ENCODE measurements at places on chromosomes 13 and 19.

DNA sequence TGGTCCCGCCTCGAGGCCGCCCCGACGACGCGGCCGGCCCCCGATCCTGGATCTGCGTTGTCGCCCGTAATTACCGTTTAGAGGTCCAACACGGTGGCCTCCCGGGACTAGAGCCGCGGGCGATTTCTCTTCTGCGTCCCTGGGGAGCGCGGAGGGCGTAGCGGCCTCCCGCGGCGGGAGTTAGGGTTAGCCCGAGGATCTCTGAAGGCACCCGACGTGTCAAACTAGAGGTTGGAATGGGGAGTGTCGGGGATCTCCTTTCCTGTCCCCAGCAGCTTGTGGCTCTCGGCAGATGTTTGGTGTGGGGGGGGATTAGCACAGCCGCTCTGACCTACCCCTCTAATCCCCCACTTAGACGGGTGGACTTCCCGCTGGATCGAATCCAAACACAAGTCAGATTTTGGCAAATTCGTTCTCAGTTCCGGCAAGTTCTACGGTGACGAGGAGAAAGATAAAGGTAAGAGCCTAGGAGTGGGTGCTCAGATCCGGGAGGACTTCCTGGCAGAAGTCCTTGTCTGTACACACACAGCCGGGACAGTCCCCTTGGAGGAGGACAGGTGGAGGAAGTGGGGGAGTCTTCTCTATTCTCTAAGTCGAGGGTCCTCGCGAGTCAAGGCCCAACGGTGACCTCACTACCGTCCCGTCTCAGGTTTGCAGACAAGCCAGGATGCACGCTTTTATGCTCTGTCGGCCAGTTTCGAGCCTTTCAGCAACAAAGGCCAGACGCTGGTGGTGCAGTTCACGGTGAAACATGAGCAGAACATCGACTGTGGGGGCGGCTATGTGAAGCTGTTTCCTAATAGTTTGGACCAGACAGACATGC lies 581 bp downstream of the CALR start:
- no peak for DNase-seq

- DNase-seq: no peak
Observed at GRCh38 chr19:45817725-45818301, 2.7 kb upstream of the RSPH6A start.

DNA sequence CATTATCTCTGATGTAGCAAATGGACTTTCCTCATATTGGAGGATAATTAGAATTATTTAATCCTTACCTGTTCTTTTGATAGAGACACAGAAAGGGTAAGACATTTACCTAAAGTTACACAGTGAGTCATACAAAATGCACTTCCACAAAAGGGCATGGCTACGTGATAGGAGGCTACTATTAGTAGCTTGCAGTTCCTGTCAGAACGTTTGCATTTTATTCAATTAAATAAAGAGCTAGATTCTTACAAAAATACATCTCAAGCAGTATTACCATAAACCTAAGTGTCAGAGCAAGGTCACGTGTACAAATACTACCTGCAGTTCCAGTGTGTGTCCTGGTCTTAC lies 120.6 kb downstream of the ESD start:
- DNase-seq: no peak

GRCh38 chr19:514166-514663 lies 6.9 kb downstream of the TPGS1 start:
- no peak for DNase-seq

DNA sequence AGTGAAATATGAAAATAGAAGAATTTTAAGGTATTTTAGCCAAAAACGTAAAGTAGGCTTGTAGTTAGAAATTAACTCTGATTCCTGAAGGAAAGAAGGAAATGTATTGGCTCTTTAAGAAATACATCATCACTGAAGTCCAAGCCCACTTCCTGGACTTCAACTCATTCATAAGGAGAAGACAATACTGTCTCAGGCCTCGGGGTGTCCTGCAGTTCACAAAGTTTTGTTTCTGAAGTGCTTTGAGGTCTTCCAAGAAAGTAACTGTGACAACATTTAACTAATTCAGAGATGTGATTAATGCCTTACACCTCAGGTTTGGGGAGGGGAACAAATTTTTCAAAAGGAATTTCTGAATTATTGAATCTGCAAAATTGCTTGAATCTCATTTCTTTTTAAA lies 65.8 kb upstream of the STARD13 start:
- DNase-seq: no peak

DNA sequence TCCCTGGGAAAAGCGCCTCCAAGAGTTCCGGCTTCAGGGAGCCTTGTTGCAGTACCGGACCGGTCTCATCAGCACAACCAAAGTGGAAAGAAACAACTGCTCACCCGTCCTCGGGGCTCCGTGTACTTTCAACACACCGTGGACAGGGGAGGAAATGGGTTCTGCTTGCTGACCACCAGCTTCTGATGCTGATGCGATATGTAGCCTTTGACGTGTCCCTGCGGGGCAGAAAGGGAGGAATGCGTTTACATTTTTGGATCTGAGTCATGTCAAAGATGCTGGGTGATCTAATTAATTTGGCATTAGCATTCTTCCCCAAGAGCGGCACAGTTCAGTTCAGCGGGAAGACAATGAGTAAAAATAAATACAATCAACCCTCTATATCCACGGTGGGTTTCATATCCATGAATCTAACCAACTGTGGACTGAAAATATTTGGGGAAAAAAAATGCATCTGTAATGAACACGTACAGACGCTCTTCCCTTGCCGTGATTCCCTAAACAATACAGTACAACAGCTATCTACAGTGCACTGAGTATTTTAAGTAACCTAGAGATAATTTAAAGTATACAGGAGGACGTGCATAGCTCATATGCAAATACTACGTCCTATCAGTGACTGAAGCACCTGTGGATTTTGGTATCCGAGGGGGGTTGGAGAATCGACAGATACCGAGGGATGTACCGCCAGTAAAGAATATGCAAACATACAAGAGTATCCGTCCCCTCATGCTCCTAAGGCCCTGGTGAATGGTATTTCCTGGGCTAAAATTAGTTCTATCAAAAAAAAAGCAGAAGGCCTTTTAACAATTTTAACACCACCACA lies 19.8 kb downstream of the PROZ start:
- no peak for DNase-seq

- DNase-seq: no peak
Observed at GRCh38 chr13:109012115-109012514, 382.7 kb downstream of the MYO16 start.

DNA sequence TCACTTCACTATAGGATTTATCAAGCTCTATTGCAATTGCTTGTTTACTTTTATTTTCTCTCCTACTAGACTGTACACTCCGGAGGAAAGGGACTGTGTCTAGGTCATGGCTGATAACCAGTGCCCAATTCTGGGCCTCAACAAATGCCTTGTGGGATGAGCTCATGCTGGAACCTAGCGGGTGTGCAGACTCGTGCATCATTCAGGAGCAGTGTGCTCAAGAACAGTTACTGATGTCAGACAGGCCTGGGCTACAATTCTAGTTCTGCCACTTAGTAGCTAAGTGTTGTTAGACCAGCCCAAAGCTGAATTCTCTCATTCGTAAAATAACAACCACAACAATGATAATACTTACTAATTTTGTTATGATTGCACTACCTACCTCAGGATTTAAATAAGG lies 95.4 kb downstream of the CYSLTR2 start:
- no peak for DNase-seq

GRCh38 chr13:91292630-91293221 lies 54.8 kb upstream of the MIR17HG start:
- no peak for DNase-seq

DNA sequence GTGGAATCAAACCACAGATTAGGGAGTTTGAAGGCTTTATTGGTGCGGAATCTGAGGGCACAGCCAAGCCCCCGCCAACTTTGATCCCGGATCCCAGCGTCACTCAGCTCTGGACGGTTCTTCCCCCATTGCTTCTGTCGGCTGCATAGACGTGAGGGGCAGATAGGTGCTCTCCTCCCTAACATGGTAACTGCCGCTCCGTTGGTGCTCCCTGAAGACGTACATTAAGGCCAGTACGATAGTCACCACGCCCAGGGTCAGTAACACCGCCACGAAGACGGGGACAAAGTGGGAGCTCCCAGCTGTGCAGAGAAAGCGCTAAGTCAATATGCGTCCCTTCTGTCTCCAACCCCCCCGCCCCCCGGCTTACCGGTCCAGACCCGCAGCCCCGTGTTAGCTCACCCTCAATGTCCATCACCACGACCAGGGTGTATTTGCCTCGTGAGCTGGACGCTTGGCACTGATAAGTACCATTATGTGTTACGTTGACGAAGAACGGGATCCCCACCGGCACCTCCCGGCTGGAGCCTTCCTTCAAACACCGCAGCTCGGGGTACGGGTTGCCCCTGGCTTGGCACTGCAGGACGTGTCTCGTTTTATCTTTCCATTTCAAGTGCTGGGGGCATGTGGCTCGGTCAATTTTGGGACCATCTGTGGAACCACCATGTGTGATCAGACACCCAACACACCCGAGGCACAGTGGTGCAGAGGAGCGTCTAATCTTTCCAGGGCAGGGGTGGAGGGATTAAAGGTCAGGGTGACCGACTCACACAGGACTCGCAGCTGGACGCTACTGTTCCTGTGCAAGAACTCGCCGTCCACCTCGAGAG lies 644 bp upstream of the RAVER1 start:
- DNase-seq: no peak

- DNase-seq: no peak
Observed at GRCh38 chr13:65497265-65497664, 1732.9 kb downstream of the PCDH9 start.

DNA sequence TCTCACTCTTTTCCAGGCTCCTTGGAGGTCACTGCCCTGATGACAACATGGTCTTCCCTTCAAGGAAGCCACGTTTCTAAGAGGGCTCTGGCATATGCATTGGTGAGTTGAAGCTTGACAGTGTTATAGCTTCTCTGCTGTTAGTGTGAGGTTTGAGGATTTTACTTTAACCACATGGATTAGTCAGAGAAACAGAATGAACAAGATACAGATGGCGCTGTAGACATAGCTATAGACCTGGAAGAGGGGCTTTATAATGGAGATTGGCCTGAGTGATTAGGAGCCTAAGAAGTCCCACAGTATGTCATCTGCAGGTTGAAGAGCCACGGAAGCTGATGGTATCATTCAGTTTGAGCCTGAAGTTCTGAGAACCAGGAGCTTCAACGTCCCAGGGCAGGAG lies 18.4 kb upstream of the URI1 start:
- no peak for DNase-seq

GRCh38 chr13:33862016-33862415 lies 44.1 kb downstream of the RFC3 start:
- no peak for DNase-seq

GRCh38 chr13:42211704-42212464 lies 60.1 kb upstream of the AKAP11 start:
- no peak for DNase-seq

DNA sequence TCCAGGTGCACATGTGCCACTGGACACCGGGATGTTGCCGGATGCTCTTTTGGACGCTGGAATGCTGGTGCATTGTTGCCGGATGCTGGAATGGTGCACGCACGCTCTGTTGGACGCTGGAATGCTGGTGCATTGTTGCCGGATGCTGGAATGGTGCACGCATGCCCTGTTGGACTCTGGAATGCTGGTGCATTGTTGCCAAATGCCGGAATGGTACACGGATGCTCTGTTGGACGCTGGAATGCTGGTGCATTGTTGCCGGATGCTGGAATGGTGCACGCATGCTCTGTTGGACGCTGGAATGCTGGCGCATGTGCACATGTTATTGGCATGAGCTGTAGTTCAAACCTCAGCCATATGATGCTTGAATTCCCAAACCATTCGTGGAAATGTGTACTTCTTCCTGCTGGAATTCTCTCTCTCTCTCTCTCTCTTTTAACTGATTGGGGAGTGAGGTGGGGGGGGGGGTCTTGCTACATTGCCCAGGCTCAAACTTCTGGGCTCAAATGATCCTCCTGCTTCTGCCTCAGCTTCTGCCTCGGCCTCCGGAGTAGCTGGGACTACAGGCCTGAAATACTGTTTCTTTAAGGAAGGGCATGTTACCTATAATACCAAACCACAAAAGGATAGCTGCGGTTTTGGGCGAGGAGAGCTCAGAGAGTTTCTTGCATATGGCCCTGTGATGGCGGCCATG lies 1.2 kb upstream of the MCF2L start:
- DNase-seq: no peak

DNA sequence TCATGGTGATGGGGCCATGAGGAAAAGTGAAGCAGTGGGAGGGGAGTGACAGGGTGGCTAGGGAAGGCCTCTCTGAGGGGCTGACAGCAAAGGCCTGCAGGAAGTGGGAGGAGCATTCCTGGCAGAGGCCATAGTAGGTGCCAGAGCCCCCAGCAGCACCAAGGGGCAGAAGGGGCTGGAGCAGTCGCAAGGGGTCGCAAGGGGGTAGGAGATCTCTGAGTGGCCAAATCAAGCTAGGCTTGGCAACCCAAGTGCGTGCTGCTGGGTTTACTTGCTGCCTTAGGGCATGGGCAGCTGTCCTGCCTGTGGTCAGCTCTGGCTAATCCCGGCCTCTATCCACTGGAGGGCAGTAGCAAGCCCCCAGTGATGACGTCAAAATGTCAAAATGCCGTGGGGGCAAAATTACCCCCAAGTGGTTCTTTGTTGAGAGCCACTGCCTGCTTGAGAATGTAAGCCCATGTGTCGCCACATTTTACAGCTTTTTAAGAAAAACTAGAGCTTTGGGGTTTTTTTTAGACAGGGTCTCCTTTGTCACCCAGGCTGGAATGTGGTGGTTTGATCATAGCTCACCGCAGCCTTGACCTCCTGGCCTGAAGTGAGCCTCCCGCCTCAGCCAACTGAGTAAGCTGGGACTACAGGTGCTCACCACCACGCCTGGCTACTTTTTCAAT lies 11.8 kb downstream of the CCDC97 start:
- no peak for DNase-seq

- DNase-seq: no peak
Observed at GRCh38 chr19:58573658-58574164, 576 bp upstream of the MZF1 start.

DNA sequence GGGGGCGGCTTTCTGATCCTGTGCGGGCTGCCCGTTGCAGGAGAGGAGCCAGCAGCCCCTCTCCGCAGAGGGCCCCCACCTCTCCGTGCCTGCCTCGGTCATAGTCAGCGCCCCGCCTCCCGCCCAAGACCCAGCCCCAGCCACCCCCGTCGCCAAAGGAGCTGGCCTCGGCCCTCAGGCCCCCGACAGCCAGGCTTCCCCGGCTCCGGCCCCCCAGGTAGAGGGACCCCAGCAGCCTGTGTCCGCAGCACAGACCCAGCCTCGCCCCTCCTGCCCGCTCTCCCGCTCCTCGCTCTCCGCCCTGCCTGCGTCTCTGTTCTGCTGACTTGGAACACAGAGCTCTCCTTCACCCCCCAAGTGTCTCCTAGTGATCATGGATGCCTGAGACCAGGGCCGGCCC lies 31.3 kb upstream of the EHD2 start:
- no peak for DNase-seq

GRCh38 chr13:59318320-59318930 lies 845.3 kb downstream of the DIAPH3 start:
- peak; percentile 24 for DNase-seq

DNA sequence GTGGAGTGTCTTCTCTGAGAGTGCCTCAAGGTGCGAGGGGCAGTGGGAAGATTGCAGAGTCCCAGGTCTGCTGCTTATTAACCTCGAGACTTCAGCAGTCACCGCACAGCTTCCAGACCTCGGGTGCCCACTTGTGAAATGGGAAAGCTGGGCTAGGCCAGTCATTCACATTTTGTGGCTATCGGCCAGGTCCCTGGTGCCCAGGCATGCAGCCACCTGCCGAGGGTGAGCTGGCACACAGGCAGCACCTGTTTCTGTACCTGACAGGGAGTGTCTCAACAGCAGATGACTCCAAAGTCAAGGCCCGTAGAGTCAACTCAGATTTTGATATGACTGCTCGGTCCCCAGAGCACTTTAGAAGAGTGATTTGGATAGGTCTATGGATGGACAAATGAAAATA lies 21.9 kb downstream of the UQCRFS1 start:
- DNase-seq: no peak

- DNase-seq: no peak
Observed at GRCh38 chr13:37667702-37668101, 69.1 kb upstream of the POSTN start.

- DNase-seq: no peak
Observed at GRCh38 chr13:25920931-25921330, 130.9 kb downstream of the SHISA2 start.

Measured in forelimb muscle (tissue), 1 donor.